ENCODE measurements at places on chromosomes 11 and 22. TPM values are rescaled to one million over a fixed set of nuclear protein-coding genes. Genes with fewer than 3 reads are reported as not detected.

LGR4 gene
- 26.6 TPM for polyA plus RNA-seq

MOB2 gene
- polyA plus RNA-seq = 28.2 TPM

NLRP10 gene
- polyA plus RNA-seq = not detected

SNX32 gene
- polyA plus RNA-seq = 1.4 TPM

DRD2 gene
- 0.41 TPM for polyA plus RNA-seq

MRPL16 gene
- 69.2 TPM for polyA plus RNA-seq

OR51F2 gene
- 0.15 TPM for polyA plus RNA-seq

BTG4 gene
- 0.06 TPM for polyA plus RNA-seq

DNA sequence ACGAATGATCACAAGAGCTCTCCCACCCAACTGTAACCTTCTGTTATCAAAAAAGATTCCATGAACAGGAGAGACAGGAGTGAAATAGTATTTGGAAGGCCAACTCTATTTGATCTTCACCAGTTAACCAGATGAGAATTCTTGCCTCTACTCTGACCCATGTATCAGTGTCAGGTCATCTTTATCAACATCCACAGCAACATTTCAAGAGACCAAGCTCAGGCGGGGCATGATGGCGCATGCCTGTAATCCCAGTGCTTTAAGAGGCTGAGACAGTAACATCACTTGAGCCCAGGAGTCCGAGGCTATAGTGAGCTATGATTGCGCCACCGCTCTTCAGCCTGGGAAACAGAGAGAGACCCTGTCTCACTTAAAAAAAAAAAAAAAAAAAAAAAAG lies 62.3 kb downstream of the GAB2 start:
- H3K4me1 ChIP-seq = peaks cover 5% of the 10 kb centered on the region
- H3K27ac ChIP-seq = no peak overlapping the region
- no peaks in the 10 kb centered on the region for H3K36me3 ChIP-seq
- no peaks in the 10 kb centered on the region for H3K27me3 ChIP-seq

- H3K27me3 ChIP-seq = no peaks in the 10 kb centered on the region
- no peaks in the 10 kb centered on the region for H3K4me1 ChIP-seq
- DNase-seq = no peak
- H3K4me3 ChIP-seq = no peak overlapping the region
- H3K36me3 ChIP-seq = no peaks in the 10 kb centered on the region
These were observed 864.2 kb downstream of the FAM181B start for GRCh38 chr11:81869351-81870065.

GRCh38 chr11:66116576-66117361 lies 46.7 kb downstream of the PACS1 start:
- no peak overlapping the region for H3K27ac ChIP-seq
- H3K27me3 ChIP-seq = no peaks in the 10 kb centered on the region
- no peak overlapping the region for H3K4me3 ChIP-seq
- H3K36me3 ChIP-seq = no peaks in the 10 kb centered on the region

DNA sequence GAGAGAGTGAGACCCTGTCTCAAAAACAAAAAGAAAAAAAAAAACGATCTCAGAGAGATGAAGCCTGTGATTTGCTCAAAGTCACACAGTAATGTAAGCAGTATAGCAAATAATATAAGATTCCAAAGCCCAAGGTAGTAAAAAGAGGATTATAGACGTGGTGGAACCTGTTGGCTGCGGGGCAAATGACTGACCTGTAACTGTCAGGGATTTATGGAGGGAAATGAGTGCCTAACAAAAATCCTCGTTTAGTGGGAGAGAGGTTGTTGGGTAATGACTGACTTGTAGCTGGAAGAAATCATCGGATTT lies 723 bp upstream of the CLP1 start:
- H3K27me3 ChIP-seq = no peaks in the 10 kb centered on the region
- no peak overlapping the region for H3K27ac ChIP-seq
- H3K4me3 ChIP-seq = peak overlapping the region; percentile 93
- no peaks in the 10 kb centered on the region for H3K4me1 ChIP-seq
- peaks cover 16% of the 10 kb centered on the region for H3K36me3 ChIP-seq
- DNase-seq = no peak

DNA sequence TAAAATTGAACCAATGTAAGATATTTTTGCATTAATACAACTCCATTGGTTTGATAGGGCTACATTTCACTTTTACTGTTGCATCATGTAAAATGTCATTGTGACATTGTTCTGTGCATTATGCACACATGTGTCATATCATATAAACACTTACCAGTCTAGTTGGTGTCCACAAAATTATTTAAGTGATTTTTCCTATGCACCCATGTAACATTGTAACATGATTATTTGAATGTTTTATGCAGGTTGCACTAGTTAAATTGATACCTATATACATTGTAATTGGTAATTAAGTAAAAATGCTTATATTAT lies 9.6 kb upstream of the BIRC3 start:
- H3K4me3 ChIP-seq = no peak overlapping the region
- H3K4me1 ChIP-seq = no peaks in the 10 kb centered on the region
- no peak for DNase-seq
- no peaks in the 10 kb centered on the region for H3K27me3 ChIP-seq

GRCh38 chr11:16778286-16778685 lies 39.8 kb downstream of the C11orf58 start:
- H3K36me3 ChIP-seq = no peaks in the 10 kb centered on the region
- H3K27ac ChIP-seq = no peak overlapping the region
- H3K27me3 ChIP-seq = no peaks in the 10 kb centered on the region
- H3K4me3 ChIP-seq = no peak overlapping the region
- no peak for DNase-seq

GRCh38 chr11:74714904-74715303 lies 16.3 kb downstream of the CHRDL2 start:
- H3K36me3 ChIP-seq = no peaks in the 10 kb centered on the region
- no peak for DNase-seq
- H3K27me3 ChIP-seq = no peaks in the 10 kb centered on the region

GRCh38 chr11:119236490-119236889 lies 30.4 kb downstream of the CBL start:
- no peak overlapping the region for H3K27ac ChIP-seq
- H3K4me1 ChIP-seq = no peaks in the 10 kb centered on the region
- H3K4me3 ChIP-seq = no peak overlapping the region
- no peaks in the 10 kb centered on the region for H3K27me3 ChIP-seq

- H3K4me1 ChIP-seq = no peaks in the 10 kb centered on the region
- no peak for DNase-seq
- no peak overlapping the region for H3K27ac ChIP-seq
- H3K4me3 ChIP-seq = no peak overlapping the region
- no peaks in the 10 kb centered on the region for H3K27me3 ChIP-seq
- H3K36me3 ChIP-seq = no peaks in the 10 kb centered on the region
These were observed 310.2 kb downstream of the DDX10 start for GRCh38 chr11:108975026-108975425.

GRCh38 chr11:102191832-102192231 lies 81.6 kb downstream of the YAP1 start:
- H3K36me3 ChIP-seq = no peaks in the 10 kb centered on the region
- H3K4me3 ChIP-seq = no peak overlapping the region
- no peak for DNase-seq
- H3K4me1 ChIP-seq = peaks cover 8% of the 10 kb centered on the region
- no peak overlapping the region for H3K27ac ChIP-seq

GRCh38 chr22:29956680-29957079 lies 73.7 kb downstream of the MTMR3 start:
- H3K4me1 ChIP-seq = no peaks in the 10 kb centered on the region
- H3K27ac ChIP-seq = no peak overlapping the region
- no peaks in the 10 kb centered on the region for H3K36me3 ChIP-seq
- DNase-seq = no peak

- H3K27me3 ChIP-seq = no peaks in the 10 kb centered on the region
- no peak for DNase-seq
- H3K4me1 ChIP-seq = no peaks in the 10 kb centered on the region
- H3K36me3 ChIP-seq = no peaks in the 10 kb centered on the region
- no peak overlapping the region for H3K4me3 ChIP-seq
These were observed 20.8 kb downstream of the BBOX1 start for GRCh38 chr11:27061461-27061821.

DNA sequence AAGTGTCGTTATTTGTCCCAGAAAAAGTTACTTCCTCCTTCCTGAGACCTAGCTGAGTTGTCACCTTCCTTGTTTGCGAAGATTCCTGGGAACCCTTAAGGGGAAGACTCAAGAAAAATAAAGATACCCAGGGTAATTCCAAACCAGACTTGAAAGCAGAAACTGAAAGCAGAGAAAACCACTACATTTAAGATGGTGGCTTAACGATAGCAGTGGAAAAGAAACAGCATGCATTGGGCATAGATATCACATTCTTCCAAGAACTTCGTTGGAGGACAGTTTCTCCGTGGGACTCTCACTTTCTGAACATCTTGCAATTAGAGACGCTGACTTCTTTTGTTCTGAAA lies 89.1 kb downstream of the FAM76B start:
- 0 out of 2 replicates have a peak, but pooled peaks cover 2% of the 10 kb centered on the region for H3K4me1 ChIP-seq
- H3K36me3 ChIP-seq = no peaks in the 10 kb centered on the region
- no peak overlapping the region for H3K4me3 ChIP-seq

DNA sequence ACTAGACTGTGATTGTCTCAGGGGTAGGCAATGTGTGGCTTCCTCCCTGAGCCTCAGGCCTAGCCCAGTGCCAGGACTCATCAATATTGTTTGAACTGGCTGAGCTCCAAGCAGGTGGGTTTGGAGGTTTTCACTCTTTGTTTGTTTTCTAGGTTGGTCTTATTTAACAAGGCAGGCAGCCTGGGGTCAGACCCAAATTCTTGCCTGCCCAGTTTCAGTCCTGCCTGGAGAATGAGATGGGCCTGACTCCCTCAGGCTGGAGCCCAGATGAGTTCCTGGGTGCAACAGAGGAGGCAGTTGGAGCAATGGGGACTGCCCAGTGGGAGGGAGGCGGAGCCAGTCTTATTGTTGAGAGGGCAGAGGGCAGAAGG lies 28.3 kb upstream of the TP53I11 start:
- H3K27me3 ChIP-seq = no peaks in the 10 kb centered on the region
- H3K27ac ChIP-seq = no peak overlapping the region
- DNase-seq = no peak

GRCh38 chr11:58963551-58964104 lies 24.3 kb downstream of the GLYATL1 start:
- H3K27me3 ChIP-seq = no peaks in the 10 kb centered on the region
- no peak overlapping the region for H3K27ac ChIP-seq
- H3K4me1 ChIP-seq = peaks cover 2% of the 10 kb centered on the region
- DNase-seq = peak; percentile 80
- no peaks in the 10 kb centered on the region for H3K36me3 ChIP-seq
- peak overlapping the region; percentile 42 for H3K4me3 ChIP-seq

DNA sequence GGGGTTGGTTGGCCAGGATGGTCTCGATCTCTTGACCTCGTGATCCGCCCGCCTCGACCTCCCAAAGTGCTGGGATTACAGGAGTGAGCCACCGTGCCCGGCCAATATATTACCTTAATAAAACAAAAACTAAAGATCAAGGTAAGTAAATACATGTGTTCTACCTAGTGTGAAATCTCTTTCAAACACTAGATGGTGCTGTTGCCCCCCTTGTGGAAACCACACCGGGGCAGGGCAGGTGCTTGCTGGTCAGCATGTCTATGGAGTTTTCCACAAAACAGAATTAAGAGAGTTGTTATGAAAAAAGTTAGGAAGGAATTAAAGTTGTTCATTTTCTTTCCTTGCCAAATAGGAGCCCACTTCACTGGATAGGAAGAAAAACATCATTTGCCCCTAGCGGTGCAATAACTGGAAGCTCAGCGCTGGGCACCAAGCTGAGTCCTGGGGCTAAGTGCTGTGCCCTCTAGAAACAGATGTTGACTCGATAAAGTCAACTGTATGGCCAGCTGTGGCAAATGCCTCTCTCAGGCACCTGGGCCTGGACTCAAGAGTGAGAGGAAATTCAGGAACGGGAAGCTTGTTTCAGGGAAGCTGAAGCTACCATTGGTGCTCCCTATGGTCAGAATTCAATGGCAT lies 6.3 kb upstream of the KCNJ5 start:
- no peak overlapping the region for H3K27ac ChIP-seq
- peaks cover 38% of the 10 kb centered on the region for H3K27me3 ChIP-seq
- H3K4me3 ChIP-seq = no peak overlapping the region

GRCh38 chr22:39967103-39967829 lies 7.1 kb downstream of the TMA7B start:
- H3K36me3 ChIP-seq = no peaks in the 10 kb centered on the region
- no peaks in the 10 kb centered on the region for H3K4me1 ChIP-seq
- no peaks in the 10 kb centered on the region for H3K27me3 ChIP-seq
- no peak for DNase-seq
- H3K4me3 ChIP-seq = no peak overlapping the region
- no peak overlapping the region for H3K27ac ChIP-seq

DNA sequence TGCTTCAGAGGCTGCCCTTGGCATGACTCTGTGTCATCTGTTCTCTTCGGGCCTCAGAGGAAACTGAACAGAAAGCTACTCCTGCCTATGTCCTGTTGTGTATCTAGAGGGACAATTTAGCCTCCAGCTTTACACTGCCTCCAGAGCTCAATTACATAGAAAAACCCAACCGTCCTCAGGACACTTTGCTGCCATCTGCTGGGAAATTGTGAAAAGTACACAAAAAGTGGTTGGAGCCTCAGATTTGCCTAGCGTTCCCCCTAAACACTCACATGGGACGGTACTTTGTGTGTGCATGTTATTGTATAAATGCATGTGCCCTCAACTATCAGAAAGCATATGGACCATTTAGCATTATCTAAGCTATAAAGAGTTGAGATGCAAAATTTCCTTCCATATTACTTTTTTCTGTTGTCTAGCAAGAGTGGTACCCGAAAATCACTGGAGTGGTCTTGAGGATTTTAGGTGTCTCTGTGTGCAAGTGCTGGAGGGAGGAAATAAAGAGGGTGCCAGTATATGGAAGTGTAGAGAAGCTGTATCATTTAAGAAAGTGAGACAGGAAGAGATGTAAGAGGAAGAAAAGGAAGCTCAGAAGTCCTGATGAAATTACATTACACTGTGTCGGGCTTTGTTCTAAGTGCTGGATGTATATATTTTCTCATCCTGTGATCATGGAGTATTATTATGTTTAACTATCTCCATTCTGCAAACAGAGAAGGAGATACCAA lies 8.7 kb upstream of the MS4A4E start:
- H3K4me3 ChIP-seq = no peak overlapping the region
- H3K27me3 ChIP-seq = no peaks in the 10 kb centered on the region
- no peak overlapping the region for H3K27ac ChIP-seq
- no peak for DNase-seq

GRCh38 chr11:66862559-66863037 lies 5.7 kb downstream of the LRFN4 start:
- H3K4me1 ChIP-seq = no peaks in the 10 kb centered on the region
- no peaks in the 10 kb centered on the region for H3K27me3 ChIP-seq

Data from H1 (cell line).